ENCODE measurements at places on chromosomes 2 and 18.

GRCh38 chr2:141899740-141900139, 231.1 kb downstream of the LRP1B start:
- DNase-seq: no peak

DNA sequence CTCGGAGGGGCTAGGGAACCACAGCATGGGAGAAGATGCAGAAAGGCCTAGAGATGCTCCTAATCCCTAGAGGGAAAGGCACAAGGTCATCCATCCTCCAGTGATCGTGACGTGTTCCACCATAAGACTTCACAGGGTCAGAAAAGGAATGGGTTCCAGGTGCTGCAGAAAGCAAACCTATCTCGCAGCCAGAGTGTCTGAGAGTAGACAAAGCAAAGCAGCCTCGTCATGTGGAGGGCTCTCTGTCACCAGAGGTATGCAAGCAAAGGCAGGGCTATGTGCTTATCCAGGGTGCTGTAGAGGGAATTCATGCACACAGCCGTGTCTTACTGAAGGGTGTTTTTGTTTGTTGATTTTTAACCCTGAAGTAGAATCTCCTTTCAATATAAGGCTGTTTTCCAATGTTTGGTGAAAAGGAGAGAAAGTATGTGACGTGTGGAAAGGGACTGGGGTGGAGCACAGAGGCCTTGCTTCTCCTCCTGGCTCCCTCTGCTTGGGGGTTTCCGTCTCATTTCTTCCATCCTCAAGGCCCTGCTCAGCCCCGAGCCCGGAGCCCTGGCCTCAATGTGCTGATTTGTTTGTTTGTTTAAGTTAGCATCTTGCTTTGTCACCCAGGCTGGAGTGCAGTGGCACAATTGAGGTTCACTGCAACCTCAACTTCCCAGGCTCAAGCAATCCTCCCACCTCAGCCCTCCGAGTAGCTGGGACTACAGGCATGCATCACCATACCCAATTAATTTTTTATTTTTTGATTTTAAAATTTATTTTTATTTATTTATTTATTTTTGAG, 3.0 kb downstream of the GPR55 start:
- DNase-seq: no peak

DNA sequence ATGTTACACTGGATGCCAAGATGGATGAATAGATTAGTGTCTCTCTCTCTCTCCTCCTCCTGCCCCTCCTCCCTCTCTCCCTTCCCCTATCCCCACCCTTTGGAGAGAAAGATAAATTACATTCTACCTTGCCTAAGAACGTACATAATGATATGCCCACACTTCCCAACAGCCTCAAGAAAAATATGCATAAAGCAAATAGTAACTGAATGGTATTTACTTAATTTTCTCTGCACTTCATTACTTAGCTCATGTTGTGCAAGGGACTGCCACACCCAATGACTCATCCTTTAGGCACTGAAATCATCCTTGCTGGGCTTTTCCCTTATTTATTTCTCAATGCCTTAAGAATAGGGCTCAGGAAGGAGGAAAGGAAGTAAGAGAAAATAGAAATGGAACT, 137.3 kb upstream of the PID1 start:
- no peak for DNase-seq

GRCh38 chr2:34578641-34579040, 979.5 kb upstream of the FAM98A start:
- no peak for DNase-seq

DNA sequence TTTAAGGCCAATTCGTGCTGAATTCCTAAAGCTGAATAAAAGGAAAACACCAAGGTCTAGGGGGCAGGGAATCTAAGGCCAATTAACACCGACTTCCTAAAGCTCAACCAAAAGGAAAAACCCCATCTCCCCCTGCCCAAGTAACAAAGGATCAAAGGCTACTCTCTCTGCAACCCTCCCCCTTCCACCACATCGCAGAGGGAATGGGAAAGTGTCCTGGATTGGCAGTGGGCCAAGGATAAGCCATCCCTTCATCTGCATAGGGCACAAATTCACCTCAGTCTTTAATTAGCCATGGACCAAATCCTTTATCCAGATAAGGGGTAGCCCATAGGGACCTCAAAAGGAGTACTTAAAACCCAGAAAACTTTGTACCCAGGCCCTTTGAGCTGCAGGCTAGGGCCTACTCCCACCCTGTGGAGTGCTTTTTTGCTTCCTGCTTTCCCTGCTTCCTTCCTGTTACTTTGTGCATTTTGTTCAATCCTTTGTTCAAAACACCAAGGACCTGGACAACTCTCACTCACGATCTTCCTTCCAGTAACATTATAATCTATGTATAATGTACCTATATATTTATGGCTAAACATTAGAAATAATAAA, 2119.8 kb upstream of the CELF4 start:
- peak; percentile 22 for DNase-seq

GRCh38 chr2:143906850-143907249, 613.1 kb downstream of the ZEB2 start:
- no peak for DNase-seq

DNA sequence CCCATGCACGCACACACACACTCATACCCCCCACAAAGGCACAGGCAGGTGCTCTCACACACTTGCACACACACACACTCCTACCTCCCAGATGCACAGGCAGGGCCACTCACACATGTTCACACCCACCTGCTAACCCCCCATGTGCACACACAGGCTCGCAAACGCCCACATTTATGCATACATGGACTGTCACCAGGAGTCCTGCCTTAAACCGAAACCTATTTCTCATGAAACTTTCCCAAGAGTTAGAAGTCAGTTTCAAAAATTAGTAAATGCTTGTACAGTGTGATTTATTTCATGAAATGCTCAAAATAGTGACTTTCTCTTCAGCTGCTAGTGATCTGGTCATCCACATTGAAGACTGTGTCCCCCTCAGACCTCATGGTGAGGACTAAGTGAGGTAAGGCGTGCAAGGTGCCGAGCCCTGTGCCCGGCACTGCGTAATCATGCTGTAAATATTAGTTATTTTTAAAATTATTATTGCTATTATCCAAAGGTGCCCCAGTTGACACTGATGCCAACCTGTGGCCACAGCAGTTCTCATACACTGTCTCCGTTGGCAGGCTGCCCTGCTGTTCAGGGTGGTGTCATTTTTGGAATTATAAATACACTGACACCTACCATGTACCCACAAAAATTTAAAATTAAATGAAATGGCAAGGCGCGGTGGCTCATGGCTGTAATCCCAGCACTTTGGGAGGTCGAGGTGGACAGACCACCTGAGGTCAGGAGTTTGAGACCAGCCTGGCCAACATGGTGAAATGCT, 12.4 kb downstream of the CNNM4 start:
- no peak for DNase-seq

DNA sequence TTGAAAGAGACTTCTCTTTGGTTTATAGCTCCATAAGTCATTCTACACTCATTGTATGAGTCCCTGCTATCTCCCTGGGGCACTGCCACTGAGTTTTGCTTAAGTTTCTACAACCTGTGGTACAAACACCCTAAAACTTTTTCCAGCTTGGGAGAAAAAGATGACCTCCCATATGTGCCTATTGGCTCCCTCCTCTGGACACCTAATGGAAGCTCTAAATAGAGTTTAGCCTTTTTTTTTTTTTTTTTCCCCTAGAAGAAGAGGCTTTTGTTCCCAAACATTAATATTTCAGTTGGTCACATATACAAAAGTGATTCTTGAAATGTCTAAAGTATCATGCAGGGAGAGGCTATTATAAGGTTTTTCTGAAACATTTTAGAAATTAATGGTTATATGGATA, 547.2 kb upstream of the TMEFF2 start:
- no peak for DNase-seq

- no peak for DNase-seq
Observed at GRCh38 chr18:7415081-7415894, 151.8 kb upstream of the PTPRM start.

GRCh38 chr2:121598087-121598486, 51.2 kb downstream of the CLASP1 start:
- DNase-seq: no peak

DNA sequence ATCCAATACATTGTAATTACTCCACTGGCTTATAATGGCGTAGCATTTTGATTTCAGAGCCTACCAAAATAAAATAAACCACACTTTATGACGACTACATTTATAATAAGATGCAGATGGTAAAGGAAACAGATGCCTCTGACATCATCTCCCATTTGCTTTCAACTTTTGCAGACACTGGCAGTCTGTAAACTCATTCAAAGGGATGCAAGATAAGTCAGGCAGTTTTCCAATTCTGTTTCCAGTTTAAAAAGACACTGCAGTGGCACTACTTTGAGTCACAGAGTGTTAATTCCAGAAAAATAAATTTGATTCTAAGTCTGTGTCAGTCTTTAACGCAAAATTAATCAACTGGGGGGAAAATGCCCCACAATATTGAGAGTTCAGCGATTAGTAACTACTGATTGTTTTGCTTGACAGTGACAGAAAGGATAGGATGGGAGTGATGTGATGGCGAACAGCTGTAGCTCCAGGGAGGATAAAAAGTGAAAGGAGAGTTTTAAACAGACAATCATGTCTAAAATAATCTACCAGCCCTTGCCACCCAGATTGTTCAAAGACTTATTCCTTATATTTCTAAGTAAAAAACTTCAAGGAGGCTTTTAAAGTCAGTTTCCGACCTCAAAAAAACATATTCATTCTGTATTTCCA, 6.7 kb downstream of the DSEL start:
- no peak for DNase-seq

DNA sequence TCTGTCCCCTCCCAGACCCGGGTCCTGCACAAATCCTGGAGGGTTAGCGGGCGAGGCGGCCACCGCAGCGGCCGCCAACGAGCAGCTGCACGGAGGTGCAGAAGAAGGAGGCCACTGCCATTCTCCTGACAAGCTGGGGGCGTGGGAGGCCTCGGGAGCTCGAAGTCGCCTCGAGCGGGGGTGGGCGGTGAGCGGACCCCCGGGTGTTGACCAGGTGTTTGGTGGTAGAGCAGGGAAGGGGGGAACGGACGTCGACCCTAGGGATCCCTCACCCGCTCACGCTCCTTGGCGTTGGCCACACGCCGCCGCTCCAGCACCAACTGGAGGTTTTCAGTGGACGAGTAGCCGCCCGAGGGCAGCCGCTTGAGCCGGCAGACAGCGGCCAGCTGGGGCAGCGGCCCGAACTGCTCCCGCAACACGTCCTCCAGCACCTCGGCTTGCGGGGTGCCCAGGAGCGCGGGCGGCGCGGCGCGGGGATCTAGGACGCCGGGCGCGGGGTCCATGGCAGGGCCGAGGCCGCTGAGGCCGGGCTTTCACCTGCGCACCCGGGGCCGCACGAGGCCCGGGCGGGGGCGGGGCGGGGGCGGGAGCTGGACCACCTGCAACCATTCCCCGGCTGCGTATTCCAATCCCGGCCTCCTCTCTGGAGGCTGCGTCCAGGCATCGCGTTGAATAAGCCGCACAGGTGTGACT, at the start of gene FIGLA:
Gene FIGLA, minus strand, starts transcription at position 508 of the 693 bp plus-strand sequence. Its CDS starts 5 bp downstream, at position 503.
- DNase-seq: no peak

GRCh38 chr2:240467149-240467642, 31.7 kb downstream of the GPC1 start:
- DNase-seq: no peak

GRCh38 chr2:127024769-127025358, 82.1 kb downstream of the BIN1 start:
- DNase-seq: peak; percentile 35

DNA sequence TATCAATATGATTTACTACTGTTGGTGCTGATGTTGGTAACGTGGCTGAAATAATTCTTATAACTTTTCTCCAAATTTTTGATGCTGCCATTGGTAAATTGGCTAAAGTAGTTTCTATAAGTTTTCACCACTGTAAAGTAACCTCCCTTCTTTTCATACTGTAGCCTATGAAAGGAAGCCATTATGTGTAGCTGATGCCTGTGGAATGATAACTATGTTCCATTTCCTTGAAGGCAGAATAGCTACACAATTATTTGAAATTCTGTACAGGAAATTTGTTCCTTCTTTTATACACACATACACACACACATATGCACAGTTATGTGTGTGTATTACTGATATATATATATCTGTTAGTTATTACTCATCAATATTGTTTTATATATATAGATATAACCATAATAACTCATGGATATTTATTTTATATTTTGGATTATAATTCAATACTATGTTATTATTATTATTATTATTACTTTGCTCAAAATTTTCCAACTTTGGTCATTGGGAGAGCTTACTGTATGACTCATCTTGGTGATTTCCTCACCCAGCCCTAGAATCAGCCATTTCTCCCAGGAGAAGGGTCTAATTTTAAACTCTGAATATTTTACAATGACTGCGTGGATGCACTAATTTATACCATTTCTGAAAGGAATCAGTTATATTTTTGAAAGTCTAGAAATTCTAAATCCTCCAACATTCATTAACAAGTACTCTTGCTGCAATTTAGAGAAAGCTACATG, 1677.7 kb downstream of the SUCLG1 start:
- DNase-seq: no peak

DNA sequence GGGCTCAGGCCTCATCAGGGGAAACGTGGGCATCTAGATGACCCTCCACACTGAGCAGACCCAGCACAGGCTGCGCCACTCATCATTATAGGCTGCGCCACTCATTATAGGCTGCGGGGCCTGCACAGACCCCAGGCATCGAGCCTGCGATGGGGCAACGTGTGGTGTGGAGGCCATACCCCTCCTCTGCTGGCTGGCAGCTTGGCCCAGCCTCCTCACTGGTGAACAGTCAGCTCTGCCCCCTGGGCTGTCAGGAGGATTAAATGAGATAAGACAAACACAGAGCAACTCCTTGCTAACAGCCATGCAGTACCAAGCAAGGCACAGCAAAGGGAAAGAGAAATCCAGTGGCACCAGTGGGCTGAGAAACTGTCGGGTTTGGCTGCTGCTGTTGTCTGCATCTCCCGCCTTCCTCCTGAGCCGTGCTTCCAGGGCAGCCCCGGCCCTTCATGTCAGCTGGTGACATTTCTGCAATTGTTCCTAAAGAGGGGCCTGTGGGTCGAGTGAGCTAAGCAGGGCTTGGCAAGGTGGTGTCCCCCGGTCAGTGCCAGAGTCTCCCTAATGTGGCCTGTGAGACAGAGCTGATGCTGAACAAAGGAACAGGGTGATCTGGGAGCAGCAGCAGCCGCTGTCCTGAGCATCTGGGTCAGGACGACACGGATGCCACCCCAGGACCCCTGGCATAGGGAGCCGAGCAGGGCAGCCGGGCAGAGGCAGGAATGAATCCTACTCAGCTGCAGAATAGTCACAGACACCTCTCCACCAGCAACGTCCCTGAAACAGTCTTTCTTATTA, 48.7 kb downstream of the RRM2 start:
- DNase-seq: no peak

GRCh38 chr2:60104514-60105505, 448.6 kb downstream of the BCL11A start:
- DNase-seq: no peak

- DNase-seq: no peak
Observed at GRCh38 chr18:42100248-42100647, 145.2 kb downstream of the PIK3C3 start.

Measured in iPS DF 6.9 (cell line).